Osteoblast (primary cell): ENCODE measurements at places on chromosomes 7 and 10. TPM values are rescaled to one million over a fixed set of nuclear protein-coding genes. Genes with fewer than 3 reads are reported as not detected.

PPP1R9A gene
- under 0.01 TPM in 2 replicates for total RNA-seq

PKD1L1 gene
- total RNA-seq: under 0.01 TPM in 2 replicates

GRCh38 chr10:65949526-65949925 is 976.3 kb upstream of the LRRTM3 start:
- no peaks in the 10 kb centered on the region for H3K36me3 ChIP-seq
- H3K27ac ChIP-seq: no peak overlapping the region
- no peak overlapping the region for H3K4me3 ChIP-seq

DNA sequence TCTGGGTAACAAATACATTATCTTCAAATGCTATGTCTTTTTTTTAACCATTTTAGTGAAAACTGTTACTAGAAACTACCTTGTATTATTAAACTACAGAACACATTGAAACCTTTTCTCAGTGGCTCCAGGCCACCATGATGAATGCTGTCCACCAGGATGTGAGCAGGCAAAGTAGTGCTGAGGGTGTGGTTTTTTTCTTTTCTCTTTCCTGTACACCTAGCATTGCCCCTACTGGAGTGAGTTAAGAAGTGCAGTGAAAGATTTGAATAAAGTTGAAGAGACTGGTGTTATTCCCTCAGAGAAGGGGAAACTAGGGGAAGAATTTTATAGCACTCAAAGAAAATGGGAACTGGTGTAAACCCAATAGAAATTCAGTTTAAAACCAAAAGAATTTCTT is 120.0 kb upstream of the SAMD8 start:
- no peak for DNase-seq
- peaks cover 7% of the 10 kb centered on the region for H3K4me1 ChIP-seq
- H3K36me3 ChIP-seq: peaks cover 6% of the 10 kb centered on the region
- H3K27ac ChIP-seq: no peak overlapping the region

GIMAP6 gene
- 0.36 TPM in 1 of 2 replicates, not detected in the other for total RNA-seq

FAM25G gene
- not detected in 2 replicates for total RNA-seq

GRCh38 chr10:33327751-33328150 is 6.7 kb downstream of the NRP1 start:
- H3K4me3 ChIP-seq: no peak overlapping the region
- DNase-seq: no peak
- peak overlapping the region; percentile 61 for H3K27ac ChIP-seq
- H3K36me3 ChIP-seq: peaks cover 63% of the 10 kb centered on the region

DNA sequence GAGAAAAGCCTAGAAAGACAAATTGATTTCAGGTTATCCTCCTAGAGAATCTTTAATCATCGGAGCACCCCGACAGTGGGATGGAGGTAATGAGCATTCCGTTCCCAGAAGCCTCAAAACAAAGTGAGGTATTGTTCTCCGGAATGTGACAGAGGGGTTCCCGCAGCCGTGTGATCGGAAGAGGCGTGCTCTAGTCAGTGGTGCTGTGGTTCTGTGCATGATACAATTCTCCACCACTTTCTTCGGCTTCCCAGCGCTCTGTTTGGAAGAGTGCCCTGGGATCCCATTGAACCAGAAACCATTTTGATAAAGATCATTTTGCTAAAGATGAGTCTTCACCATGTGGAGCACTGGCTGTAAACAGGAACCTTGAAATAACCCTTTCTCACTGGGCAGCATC is 434.6 kb downstream of the PAXIP1 start:
- H3K27me3 ChIP-seq: no peaks in the 10 kb centered on the region
- H3K27ac ChIP-seq: no peak overlapping the region
- DNase-seq: no peak
- H3K36me3 ChIP-seq: no peaks in the 10 kb centered on the region

NPY4R gene
- total RNA-seq: under 0.01 and 0.36 TPM in 2 replicates

- peak; percentile 95 for DNase-seq
- H3K4me1 ChIP-seq: peaks cover 5% of the 10 kb centered on the region
- no peak overlapping the region for H3K27ac ChIP-seq
- H3K27me3 ChIP-seq: peaks cover 17% of the 10 kb centered on the region
- H3K4me3 ChIP-seq: no peak overlapping the region
- H3K36me3 ChIP-seq: no peaks in the 10 kb centered on the region
Observed at GRCh38 chr10:100872034-100872791, 40.5 kb upstream of the SLF2 start.

KAZALD1 gene
- 26.4 and 30.1 TPM in 2 replicates for total RNA-seq

GRCh38 chr10:22825841-22826240 is 102.0 kb upstream of the ARMC3 start:
- no peak overlapping the region for H3K4me3 ChIP-seq
- H3K36me3 ChIP-seq: no peaks in the 10 kb centered on the region
- H3K27me3 ChIP-seq: no peaks in the 10 kb centered on the region
- no peak for DNase-seq
